Hematopoietic multipotent progenitor cell treated with erythropoietin and hydrocortisone succinate and interleukin-3 and kit ligand, for 15 days (in vitro differentiated cells): ENCODE measurements at places on chromosomes 5 and 9.

DNA sequence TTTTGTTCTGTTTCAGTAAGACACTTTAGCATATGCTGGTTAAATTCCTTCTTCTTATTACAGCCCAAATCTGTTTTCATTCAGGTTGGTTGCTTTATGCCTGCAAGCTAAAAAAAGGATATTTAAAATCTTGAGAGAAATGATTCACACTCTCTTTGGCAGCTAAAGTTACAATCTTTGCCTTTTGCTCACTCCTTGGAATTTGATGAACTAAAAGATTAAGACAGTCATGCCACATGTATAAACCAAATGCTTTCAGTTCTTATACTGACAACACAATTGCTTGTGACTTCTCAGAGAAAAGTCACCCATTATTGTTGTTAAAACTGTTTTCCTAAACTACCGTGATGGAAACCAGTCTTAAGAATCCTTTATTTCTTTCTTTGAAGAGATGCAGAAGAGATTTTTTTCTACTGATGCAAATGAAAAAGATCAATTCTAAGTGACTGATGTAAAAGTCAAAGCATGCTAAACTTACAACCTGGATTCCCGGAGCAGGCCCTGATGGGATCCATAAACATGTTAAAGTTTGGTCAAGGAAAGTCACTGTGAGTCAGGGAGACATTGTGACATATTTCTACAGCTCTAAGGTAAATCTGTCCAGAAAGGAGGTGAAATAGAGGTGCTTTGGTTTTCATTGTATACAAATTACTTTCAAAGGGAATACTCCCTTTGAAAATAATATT is 144.2 kb upstream of the CDH10 start:
- no peak for DNase-seq

DNA sequence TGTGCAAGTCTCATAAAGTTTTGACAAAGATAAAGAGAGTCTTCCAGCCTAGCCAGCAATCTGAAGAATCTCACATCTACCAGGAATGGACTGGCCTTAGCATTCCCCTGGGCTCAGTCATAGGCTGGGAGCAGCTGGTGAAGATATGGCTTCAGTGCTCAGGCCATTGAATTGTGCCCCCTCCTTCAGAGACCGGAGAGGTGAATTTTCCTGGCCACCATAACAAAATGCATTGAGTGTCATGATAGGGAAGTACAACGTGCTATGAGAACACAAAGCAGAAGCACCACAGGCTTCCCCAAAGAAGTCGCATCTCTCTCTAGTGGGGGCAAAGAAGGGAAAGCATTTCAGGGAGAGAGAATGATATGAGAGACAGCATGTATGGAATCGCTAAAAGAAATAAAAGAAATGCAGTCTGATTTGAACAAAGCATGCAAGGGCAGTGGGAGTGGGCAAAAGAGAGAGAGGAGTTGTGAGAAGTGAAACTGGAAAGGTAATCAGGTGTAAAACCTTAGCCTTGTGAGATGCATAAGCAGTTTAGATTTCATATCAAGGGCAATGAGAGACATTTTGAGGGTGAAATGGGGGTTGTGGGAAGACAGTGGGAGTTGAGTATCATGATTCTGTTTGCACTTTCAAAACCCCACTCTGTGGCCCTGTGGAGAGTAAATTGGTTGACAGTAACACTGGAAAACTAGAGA is 57.1 kb upstream of the NMUR2 start:
- DNase-seq: no peak

DNA sequence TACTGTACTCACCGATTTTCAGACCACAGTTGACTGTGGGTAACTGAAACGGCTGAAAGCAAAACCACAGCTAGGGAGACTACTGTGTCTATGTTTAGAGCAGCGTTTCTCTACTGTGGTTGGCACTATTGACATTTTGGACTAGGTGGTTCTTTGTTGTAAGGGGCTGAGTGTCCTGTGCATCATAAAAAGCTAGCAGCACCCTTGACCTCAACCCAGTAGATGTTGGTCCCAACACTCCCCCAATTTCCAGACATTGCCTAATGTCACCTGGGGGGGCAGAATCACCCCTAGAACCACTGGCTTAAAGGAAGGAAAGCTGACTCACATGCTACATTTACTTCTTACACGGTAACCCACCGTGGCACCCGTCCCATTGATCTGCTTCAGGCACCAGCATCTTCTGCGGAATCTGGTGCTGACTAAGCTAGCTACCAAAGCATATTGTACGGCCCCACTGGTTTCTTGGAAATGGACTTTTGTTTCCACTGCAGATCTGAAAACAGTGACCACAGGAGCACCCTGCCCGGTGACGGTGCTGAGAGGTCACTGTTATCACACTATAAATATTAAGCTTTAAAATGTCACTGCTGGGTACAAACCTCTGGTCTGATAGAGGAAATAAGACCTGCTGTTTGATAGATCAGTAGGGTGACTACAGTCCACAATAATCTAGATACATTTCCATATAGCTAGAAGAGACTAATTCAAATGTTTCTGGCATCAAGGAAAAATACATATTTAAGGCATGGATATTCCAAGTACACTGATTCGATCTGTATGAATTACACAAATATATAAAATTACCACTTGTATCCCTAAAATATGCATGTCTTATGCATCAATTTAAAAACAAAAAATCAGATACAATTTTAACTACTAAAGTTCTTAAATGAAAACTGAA is 151.4 kb downstream of the HSD17B3 start:
- no peak for DNase-seq

- no peak for DNase-seq
Measured at GRCh38 chr5:1725641-1726468, 73.8 kb downstream of the MRPL36 start.

DNA sequence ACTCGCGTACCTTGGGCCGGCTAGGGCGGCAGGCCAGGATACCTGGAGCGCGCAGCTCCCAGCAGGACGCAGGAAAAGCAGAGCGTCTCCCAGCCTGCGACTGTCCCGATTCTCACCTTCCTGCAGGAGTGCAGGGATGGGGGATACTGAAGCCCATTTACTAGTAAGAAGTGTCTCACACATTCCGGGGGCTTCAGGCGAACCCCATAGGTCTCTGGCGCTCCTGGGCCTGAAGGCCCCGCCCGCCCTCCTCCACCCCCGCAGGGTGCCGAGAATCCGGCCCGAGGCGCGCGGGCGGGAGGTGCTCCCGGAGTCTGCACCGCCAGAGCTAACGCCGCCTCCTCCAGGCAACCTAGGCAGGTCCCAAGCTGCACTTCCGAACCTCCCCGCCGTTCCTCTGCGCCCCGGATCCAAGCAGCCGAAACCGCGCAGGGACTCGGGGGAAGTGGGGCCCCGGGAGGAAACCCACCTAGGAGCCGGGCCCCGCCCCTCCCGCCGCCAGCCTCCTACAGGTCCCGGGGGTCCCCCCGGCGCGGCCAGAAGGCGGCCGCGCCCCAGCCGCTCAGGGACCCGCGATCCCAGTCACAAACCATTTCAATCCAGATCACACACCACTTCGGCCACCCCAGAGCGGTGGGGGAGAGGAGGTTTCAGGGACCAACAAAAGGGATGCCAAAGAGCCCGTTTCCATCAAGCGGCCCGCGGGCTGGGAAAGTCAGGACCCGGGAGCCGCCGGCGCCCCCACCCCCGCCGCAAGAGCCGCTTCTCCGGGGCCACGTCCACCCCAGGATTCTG is 1.2 kb downstream of the ROR2 start:
- no peak for DNase-seq

DNA sequence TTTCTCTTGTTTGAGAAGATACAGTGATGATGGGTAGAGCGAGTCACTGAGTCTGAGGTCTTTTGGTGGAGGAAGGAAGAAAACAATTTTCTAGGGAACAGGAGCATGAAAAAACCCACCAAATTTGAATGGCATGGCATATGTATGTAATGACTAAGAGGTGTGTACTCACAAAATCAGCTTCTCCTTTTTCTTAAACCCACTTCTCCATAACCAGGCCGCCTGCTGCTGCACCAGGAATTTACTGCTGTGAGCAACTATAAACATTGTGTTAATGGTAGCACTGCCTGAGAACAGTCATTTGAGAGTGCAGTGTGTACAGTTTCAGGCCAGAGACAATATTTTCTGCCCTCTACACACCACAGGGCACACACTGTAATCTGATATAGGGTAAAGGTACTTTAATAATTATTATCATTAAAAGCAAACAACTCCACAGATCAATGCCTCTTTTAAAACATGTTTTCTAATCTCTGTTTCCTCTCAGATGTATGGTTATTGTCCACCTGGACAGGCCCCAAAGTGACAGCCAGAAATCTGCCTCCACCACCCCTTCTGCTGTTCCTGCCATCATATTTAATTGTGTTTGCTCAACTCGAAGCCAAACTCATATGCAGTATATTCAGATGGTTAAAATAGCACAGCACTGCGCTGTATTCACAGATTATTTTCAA is 241.6 kb downstream of the KIAA0825 start:
- DNase-seq: no peak

DNA sequence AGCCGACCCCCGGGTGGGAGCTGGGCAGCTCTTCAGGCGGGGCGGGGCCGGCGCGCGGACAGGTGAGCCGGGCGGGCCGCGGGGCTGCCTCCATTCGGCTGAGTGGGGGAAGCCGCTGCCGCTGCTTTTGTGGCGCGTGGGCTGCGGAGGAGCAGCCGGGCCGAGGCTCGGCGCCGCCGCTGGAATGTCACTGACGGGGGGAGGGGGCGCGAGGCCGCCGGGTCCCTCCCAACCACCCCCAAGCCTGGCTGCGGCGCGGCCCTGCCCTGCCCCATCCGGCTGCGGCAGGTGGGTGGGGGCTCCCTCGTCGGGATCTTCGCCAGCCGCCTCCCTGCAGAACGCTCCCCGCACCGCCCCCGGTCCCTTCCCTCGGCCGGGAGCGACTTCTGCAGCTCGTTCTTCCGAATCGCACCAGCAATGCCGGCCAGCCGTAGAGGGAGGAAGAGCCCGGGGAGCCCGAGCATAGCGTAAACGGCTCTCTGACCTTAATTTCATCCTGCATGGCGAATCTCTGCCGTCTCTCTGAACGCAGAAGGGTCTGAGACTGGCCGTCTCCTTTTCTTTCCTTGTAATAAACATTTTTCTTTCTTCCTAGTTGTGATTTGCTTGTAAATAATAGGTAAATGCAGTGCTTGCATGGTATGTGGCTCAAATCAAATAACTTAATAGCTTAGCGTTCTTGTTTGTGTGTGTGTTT is 505 bp downstream of the SPTAN1 start:
- no peak for DNase-seq

GRCh38 chr9:10062629-10063395 is 550.0 kb downstream of the PTPRD start:
- DNase-seq: no peak

GRCh38 chr5:178546675-178547033 is 43.5 kb downstream of the COL23A1 start:
- DNase-seq: no peak

- DNase-seq: no peak
Measured at GRCh38 chr9:91761362-91761761, 188.7 kb downstream of the ROR2 start.

GRCh38 chr5:139835656-139836055 is 40.0 kb downstream of the PSD2 start:
- DNase-seq: no peak

DNA sequence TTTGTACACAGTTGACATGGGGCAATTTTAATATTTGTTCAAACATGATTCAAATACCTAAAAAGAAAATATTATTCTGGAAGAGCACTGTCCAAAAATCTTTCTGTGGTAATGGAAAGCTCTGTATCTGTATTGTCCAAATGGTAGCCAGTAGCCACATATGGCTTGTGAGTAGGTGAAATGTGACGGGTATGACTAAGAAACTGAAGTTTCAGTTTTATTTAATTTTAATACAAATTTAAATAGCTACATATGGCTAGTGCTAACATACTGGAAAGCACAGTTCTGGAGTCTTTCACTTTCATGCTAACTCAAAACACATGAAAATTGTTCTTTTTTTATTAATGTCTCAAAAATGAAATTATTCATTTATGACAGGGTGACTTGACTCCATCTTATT is 132.6 kb downstream of the PLK2 start:
- no peak for DNase-seq

GRCh38 chr5:118578093-118578492 is 410.3 kb downstream of the DTWD2 start:
- DNase-seq: no peak

- DNase-seq: no peak
Measured at GRCh38 chr5:121033334-121033733, 569.2 kb downstream of the PRR16 start.

GRCh38 chr5:68252673-68253623 is 37.4 kb downstream of the PIK3R1 start:
- DNase-seq: peak; percentile 55

- DNase-seq: no peak
Measured at GRCh38 chr9:136705564-136705963, 6.8 kb upstream of the DIPK1B start.

DNA sequence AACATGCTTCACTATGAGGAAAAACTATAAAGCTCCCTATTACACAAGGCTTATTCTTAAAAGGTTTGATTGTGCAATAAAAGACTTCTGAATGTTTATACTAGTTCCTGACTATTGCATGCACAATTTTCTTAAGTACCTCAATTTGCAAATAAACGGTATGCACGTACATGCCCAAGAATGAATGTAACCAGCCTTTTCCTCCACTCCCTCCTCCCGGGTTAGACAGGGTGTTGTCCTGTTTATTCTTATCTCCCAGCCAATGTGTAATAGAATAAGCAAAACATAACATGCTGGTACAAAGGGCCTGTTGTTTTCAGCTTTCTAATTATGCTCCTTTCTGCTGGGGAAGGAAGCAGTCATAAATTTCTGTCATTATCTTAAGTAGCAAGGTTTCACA is 79.1 kb downstream of the AOPEP start:
- DNase-seq: no peak

DNA sequence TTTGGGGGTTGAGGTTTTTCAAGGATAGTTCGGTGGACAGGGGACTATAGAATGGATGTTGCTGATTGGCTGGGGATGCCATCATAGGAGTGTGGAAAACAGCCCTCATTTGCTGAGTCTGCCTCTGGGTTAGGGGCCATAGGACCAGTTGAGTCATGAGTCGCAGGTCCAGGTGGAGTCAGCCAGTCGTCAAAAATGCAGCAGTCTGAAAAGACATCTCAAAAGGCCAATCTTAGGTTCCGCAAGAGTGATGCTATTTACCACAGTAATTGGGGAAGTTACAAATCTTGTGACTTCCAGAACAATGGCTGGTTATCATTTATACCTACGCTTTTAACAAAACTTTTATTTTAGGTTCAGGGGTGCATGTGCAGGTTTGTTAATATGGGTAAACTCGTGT is 276.0 kb upstream of the DMRT1 start:
- DNase-seq: no peak

DNA sequence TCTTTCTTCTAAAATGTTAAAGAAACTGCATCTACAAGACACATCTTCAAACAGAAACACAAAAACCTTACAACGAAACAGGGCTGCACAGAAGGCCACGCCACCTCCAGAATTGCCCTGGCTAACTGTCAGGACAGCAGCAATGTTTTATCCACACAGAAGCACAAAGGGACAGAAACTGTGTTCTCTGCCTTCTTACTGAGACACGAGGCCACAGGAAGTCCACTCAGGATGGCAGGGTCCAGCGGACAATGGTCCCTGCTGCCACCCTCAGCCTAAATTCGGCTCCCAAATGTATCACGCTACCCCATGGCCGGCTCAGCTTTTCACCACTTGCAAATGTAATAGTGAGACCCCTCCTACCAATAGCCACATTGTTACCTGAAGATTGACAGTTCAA is 159.8 kb upstream of the PHYKPL start:
- no peak for DNase-seq

GRCh38 chr5:41181691-41182564 is 31.4 kb downstream of the C6 start:
- DNase-seq: no peak
